ENCODE measurements at places on chromosomes 3 and 15.

- no peak for DNase-seq
Measured at GRCh38 chr3:147411815-147412241, 2.7 kb downstream of the ZIC1 start.

- DNase-seq: peak; percentile 93
Measured at GRCh38 chr15:42548249-42549031, at the start of the genes HAUS2 and LRRC57. Gene HAUS2, plus strand, starts transcription at chr15:42548838. Its CDS starts 35 bp downstream, at chr15:42548873. Gene LRRC57, minus strand, starts transcription at chr15:42548793. Its CDS starts 359 bp downstream, at chr15:42548434.

- no peak for DNase-seq
Measured at GRCh38 chr15:49852756-49853155, 231.9 kb downstream of the DTWD1 start.

GRCh38 chr15:42182328-42182886 lies 25.7 kb downstream of the VPS39 start:
- no peak for DNase-seq

DNA sequence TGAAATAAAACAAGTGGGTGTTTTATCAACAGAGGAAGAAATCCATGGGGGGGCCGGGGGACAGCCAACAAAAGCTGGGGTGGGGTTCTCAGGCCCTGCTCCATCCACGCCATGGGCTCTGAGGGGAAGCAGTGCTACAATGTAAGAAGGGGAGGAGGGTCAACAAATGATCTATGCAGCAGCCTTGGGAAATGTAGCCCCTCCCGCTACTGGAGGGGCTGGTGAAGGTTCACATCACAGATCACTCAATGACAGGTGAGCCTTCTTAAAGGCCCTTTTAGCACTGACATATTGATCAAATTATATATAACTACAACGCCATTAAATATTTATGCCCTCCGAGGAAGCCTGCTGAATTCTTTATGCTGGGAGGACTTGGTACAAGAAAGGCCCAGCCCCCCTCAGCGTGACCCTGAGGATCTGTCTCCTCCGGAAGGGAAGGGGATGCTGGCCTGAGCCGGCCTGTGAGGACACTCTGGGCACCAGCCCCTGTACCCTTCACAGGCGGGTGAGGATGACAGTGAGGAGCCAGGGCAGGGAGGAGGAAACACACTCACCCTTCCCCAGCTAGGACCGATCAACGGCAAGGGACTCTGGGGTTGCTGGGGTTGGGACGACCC lies 15.3 kb downstream of the TLE3 start:
- DNase-seq: no peak

DNA sequence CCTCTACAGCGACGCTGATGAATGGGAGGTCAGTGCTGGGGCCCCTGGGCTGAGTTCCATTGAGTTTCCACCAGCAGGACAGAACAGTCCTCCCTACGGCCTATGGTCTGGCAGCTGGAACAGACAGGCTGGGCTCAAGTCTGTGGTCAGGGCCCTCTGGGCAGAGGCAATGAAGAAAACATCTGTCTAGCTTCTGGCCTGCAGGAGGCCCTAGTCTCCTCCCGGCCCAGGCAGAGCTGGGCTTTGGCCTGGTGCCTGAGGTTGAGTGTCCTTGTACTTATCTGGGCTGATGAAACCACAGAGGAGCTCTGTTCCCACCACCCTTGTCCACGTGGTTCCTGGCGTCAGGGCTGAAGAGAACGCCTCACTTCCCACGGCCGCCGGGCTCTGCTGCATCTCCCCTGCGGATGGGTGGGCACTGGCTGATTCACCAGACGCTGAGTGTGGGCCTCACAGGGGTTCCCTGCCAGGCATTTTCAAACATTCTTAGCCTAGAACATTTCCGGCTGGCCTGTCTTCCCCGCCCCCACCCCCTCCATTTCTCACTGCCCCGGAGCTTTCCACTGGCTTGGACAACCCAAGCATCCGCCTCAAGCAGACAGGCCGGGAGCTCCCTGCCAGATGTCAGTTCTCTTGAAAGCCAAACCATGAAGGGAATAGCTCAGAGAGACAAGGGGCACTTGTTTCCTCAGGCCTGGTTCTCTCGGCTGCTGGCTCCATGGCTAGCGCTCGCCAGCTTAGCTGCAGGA lies 20.3 kb downstream of the PPCDC start:
- DNase-seq: no peak

DNA sequence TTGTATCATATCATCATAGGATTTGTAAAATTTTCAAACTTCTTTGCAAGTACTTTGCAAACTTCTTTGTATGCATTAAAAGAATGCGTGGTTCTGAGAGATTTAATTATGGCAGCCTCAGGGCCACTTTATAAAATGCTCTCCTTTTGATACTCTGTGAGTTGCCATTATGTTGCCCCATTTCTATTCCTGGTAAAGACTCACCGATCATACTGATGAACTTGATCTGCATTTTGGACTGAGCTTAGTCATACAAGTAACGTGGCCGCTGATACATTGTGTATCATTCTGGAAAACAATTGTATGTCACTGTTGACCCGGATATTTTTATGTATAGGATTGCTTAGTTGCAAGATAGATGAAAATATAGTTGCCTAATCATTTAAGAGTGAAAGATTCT lies 38.8 kb downstream of the AKAP13 start:
- DNase-seq: no peak

- DNase-seq: no peak
Measured at GRCh38 chr3:54046641-54047214, 75.6 kb upstream of the CACNA2D3 start.

- no peak for DNase-seq
Measured at GRCh38 chr15:50808728-50809127, 43.2 kb upstream of the SPPL2A start.

GRCh38 chr3:60316121-60316797 lies 935.0 kb downstream of the FHIT start:
- no peak for DNase-seq

DNA sequence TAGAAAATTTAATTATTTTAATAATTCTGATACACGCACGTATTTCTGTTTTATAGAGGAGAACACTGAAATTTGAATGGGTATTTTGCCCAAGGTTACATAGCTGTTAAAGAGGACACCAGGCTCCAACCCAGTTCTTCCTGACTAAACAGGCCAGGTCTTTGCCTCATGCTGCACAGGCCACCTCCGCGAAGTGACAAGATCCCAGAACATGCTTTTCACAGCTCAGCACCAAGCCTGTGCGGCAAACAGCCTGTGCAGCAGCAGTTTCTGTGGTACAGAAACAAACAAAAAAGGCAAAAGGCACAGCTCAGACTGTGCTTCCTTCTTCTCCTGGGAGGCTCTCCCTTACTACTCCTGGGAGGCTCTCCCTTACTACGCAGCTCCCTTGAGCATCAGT lies 6.5 kb downstream of the FOXL2 start:
- DNase-seq: no peak

DNA sequence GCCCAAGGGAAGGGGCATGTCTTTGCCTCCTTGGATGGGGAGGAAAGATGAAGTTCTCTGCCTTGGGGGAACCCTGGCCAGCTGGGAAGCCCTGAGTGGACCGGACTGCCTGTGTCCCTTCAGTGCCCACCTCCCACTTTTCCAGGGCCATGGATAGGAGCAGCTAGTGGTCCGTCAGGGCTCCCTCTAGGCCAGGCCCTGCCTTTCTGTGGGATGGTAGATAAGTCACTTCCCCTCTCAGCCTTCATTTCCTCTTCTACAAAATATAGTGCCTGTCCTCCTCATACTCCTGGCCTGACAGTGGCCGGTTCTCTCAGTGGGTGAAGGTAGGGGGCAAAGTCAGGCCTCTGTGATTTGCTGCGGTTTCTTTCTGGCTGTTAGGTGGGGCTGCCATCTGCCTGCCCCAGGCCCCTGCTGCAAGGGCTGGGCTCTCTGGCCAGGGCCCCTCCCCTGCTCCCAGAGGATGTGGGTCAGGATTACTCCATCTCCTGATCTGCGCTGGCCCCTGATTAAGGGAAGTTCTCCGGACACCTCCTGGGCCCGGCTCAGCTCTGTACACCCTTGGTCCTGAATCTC lies 1.4 kb downstream of the PLEKHO2 start:
- DNase-seq: peak; percentile 35

- DNase-seq: no peak
Measured at GRCh38 chr3:172647080-172647479, 63.8 kb downstream of the NCEH1 start.

DNA sequence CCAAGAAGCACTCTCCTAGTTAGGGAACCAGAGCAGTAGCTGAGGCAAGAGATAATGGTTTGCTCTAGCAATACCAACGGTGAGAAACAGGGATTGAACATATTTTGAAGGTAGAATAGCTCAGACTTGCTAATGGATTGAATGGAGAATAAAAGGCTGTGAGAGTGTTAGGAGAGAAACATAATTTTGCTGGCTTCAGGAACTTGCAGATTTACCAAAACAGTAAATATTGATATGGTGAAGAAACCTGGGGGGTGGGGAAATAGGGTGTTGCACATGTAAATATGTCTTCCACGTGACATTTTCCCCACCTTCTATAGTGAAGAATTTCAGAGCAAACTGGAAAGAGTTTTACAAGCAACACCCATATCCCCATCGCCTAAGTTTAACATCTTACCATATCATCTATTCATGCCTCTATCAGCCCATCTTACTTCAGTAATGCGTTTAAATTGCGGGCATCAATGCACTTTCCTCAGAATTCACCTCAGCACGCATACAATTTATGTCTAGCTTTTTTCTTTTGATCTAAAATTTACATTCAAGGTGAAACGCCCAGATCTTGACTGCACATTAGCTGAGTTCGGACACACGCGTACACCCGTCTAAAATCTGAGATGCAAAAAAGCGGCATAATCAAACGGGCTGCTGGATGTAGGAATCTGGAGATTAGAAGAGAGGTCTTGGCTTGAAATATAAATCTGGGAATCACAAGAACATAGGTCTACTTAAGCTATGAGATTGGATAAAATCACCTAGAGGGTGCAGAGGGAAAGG lies 891 bp upstream of the NR1D2 start:
- no peak for DNase-seq

GRCh38 chr15:82093774-82094211 lies 48.0 kb upstream of the MEX3B start:
- DNase-seq: no peak

Measured in activated CD4-positive, alpha-beta T cell treated with anti-CD3 and anti-CD28 coated beads, Interleukin-2, Interleukin-6, amounts not matched to agents 100 ng/mL and 50 ng/mL, durations not matched to agents 16 hours and 8 hours (primary cell).